NCI-H748 treated with DMSO at 0.1 percent for 48 hours (cell line): ENCODE measurements at places on chromosomes 5 and 9.

GRCh38 chr5:132662925-132663770, 5.2 kb downstream of the IL13 start:
- DNase-seq = no peak

DNA sequence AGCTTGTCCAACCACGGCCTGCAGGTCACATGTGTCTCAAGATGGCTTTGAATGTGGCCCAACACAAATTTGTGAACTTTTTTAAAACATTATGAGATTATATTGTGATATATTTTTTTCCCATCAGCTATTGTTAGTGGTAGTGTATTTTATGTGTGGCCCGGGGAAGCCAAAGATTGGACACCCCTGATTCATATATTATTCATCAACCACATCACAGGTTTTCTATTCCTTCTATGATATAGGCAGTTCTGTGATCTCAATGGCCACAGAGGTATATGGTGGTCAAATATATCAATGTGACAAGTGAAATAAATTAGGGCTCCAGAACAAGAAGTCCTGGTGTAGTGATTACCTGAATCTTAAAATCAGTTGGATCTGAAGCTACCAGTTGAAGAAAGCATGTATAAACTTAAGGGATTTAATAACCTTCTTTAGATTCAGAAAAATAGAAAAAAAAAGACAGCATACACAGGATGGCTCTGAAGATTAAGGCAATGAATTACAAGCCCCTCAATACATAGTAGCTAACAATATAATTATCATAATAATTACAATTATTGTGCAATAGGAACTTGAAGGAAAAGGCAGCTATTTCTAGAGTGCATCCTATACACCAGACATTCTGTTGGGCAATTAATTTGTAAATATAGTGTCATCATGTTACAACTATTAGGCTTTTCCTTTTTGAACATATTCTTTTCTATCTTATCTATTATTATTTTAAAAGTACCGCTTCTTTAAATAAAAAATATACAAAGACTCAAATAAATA, 530.4 kb upstream of the PTPRD start:
- no peak for DNase-seq

DNA sequence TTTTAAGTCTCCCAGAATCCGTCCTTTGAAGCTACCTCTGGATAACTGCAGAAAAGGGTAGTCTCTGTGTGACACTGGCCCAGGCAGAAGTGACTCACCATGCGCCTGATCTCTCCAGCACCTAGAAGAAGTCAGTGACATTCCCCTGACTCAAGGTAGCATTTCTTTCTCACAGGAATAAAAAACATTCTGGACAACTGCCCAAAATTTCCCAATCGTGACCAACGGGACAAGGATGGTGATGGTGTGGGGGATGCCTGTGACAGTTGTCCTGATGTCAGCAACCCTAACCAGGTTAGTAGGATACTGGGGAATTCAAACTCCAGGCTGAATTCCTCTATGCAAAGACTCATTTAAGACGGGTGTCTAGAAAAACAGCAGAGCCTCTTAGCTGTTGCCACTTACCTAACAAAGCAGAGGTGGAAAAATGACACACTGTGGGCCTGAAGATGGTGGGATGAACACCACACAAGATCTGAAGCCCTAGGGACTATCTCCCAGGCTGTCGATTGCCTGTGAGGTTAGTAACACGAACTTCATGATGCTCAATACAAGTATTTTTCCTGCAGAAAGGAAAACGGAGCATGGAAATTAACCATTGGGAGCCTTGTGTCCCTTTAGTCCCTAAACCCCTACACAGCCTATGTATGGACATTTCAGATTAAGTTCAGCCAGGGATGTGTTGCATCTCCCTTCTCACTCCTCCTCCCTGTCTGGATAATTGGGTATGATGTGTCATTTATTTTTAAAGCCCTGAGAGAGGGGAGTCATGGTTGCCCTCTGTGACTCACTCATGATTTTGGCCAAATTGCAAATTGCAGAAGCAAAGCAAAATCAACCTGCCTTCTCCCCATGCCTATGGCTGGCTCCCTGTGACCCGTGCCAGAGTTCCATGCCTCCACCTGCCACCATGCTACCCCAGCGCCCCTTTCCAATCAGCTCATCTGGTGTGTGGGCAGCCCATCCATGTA, 37.2 kb downstream of the THBS4 start:
- no peak for DNase-seq

DNA sequence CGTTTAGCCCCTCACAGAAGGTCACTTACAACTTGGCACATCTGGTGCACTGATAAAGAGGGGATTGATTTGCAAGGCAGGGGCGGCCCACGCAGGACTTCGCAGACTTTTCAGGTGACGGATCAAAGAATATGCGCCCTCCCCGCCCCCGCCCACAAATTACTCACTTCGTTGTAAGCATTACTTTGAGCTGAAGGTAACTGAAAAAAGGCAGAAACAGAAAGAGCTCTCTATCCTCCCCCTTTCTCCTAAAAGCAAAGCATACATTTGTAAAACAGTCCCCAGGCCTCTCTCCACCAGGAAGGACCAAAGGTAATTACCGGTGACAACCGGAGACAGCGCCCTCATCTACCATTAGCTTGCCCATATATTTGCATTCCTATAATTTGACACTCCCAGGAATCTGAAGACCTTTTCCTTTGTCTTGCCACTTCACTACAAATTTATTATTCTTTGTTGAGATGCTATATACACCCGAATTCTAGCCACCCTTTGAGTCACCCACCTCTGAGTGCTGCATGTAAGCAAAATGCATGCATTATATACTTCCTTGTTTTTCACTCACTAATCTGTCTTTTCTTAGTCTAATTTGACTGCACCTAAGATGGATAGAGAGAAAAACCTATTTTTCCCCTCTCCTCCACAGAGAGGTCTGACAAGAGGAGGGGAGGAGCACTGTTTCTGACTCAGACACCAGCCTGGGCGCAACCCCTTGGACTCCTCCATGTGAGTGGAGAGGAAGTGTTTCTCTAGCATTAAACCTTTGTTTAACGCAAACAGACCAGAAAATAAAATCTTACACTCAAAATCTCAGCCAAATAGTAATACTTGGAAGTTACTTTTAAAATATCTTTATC, 74.7 kb upstream of the SPIN1 start:
- no peak for DNase-seq
